ENCODE measurements at places on chromosomes 13 and 19.

DNA sequence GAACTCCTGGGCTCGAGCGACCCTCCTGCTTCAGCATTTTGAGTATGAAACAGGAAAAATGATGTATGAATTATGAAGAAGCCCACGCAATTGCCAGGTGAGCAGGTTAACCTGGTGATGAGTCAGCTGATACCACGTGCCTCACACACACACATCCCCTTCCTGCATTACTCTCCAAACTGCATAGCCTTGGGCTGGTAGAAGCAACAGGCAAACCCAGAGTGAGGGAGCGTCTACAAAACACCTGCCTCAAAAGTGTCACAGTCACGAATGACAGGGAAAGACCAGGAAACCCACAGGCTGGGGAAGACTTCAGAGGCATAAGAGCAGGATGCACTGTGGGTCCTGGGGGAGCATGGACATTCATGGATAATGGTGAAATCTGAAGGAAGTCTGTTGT lies 192.8 kb upstream of the IRS2 start:
- DNase-seq = no peak

DNA sequence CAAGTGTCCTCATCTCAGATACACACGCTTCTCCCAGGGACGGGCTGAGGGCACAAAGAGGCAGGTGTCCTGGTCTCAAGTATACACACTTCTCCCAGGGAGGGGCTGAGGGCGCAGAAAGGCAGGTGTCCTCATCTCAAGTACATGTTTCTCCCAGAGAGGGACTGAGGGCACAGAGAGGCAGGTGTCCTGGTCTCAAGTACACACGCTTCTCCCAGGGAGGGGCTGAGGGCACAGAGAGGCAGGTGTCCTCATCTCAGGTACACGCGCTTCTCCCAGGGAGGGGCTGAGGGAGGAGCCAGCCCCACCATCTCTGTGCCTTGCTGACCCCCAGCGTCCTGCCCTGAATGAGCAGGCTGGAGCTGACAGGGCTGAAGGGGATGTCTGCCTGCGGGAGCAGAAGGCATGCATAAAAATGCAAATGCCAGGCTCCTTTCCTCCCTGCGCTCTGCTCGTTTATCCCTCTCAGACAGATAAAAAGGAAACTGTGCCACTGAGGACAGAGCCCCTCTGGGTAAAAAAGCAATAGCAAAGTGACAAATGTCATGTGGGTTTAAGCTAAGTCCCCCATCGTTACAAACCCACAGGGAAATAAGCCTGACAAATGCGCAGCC lies 96.1 kb upstream of the UQCRFS1 start:
- DNase-seq = no peak

DNA sequence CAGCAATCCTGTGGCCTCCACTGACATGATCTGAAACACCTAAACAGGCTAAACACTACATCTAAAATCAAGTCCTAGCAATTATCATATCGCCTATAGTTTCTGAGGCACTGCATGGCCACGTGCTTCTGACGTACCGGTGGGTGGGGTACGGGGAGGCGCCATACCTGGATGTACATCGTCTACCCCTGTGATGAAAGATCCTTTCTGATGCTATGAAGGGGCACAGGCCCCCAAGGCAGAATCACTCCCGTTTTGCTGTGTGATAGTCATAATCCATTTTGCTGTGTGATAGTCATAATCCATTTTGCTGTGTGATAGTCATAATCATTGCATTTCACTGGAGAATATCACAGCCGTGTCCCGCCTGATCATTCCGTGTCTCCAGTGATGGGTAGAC lies 118.7 kb upstream of the SOX1 start:
- DNase-seq = no peak

- DNase-seq = no peak
These were observed 47.0 kb downstream of the CBY2 start for GRCh38 chr13:45748941-45749759.

- DNase-seq = no peak
These were observed 369.0 kb downstream of the UQCRFS1 start for GRCh38 chr19:28843761-28844492.

DNA sequence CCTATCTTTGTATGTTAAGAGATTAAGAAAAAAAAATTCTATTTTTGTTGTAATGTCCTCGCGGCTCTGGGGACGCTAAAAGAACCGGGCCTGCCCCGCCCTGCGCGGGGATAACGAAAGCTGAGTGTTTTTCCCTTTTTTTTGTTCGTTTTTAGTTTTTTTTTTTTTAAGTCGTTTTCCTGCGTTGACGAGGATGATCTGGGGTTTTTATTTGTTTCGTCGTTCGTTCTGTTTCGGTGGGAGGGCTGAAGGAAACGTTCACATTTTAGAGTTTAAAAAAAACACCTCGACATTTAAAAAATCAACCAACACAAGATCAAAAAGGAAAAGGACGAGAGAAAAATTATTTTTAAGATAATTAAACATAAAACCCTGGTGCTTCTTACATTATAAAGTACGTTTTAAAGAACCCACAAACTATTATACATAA lies 5.6 kb downstream of the LYL1 start:
- DNase-seq = no peak

GRCh38 chr13:93388701-93389100 lies 162.1 kb downstream of the GPC6 start:
- no peak for DNase-seq

- no peak for DNase-seq
These were observed 406.3 kb downstream of the GPC5 start for GRCh38 chr13:91804724-91805123.

DNA sequence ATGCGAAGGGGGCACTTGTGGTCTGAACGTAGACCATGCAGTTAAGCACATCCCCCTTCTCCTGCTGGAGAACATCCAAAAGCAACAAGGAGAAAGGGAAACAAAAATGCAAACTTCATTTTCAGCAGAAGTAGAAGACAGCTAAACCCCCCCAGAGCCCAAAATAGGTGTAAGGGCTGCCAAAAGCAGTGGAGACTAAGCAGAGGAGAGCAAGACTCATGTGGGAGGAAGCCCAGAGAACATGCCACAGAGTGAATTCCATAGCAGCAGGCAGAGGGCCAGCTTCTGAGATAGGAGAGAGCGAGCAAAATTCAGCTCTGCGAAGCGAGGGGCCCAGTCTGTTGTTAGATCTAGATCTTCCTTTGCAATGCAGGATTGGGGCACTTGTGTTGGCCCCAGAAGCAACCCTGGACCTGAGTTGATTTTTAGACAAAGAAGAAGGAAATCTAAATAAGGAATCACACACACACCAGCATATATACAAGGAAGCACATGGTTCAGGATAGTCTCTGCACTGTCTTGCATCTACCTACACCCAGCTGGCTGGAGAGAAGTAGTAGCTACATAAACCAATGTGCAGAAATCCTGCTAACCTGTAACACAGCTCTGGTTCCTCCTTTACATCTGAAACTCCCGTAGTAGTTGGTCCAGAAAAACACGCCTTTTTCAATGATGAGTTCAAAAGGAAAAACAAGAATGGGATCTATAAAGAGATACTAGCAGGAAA lies 199.6 kb downstream of the SPRY2 start:
- no peak for DNase-seq

DNA sequence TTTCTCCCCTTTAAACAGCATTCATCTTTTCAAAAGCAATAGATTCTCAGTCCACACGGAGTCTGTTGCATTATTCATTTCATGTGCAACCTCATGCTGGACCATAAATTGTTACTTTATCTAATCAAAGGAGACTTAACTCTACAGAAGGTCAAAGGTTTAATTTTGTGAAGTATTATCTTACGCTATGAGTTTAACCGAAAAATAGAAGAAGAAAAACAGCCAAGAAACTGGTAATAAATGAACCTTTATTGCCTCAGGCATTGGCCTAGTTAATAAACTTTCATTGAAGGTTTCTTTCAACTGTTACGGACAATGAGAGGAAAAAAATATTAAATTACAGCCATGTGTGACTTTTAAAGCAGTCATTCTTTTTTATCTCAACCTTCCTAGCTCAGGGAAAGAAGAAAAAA lies 223.6 kb downstream of the DACH1 start:
- no peak for DNase-seq

- no peak for DNase-seq
These were observed 30.2 kb upstream of the CCNE1 start for GRCh38 chr19:29781386-29782259.

- no peak for DNase-seq
These were observed 82.3 kb downstream of the RNASEH2B start for GRCh38 chr13:50991579-50992521.

DNA sequence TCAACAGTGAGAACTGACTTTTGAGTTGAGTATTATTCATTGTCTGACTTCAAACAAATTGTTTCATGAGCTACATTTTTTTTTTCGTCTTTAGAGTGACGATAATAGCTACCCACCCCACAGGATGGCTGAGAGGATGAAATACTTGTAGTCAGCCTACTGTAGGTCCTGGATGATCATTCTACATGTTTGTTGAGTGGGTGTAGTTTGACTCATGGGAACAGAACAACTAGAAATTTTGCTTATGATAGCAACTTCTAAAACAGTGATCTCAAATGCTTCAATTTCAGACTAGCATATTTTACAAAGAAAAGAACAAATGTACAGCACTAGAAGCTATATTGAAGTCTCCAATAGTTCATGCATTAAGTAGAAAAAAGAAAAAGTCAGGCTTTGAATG lies 651.8 kb downstream of the PCDH9 start:
- DNase-seq = no peak

DNA sequence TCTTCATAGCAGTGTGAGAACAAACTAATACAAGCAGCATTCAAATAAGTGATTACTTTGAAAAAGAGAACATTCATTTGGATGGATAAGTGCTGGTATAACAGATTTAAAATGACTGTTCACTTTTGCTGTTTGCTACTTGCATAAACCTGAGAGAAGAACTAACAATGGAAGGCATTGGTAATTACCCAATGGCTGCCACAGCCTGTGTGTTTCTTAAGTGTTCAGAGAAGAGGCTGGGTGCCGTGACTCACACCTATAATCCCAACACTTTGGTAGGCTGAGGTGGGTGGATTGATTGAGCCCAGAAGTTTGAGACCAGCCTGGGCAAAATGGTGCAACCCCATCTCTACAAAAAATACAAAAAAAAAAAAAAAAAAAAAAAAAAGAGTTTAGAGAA lies 4.9 kb upstream of the TEX26 start:
- no peak for DNase-seq

DNA sequence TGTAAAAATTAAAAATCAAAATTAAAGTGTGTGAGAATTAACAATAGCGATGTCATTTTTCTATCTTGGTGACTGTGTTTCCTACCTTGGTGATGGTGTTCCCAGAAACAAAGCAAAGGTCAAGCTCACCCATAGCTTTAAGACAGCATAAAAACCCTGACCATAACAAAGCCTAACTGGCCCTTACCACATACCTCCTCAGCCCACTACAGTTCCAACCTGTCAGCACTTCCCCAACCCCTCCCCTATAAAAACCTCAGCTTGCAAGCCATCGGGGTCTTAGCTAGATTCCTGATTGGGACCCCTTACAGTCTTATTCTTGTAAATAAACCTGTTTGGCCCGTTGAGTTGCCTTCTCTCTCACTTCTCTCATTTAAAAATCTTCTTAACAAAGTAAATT lies 484.4 kb upstream of the PCDH20 start:
- DNase-seq = no peak

- DNase-seq = no peak
These were observed 6.0 kb upstream of the GJB2 start for GRCh38 chr13:20198781-20199180.

- no peak for DNase-seq
These were observed 68.3 kb upstream of the UBAC2 start for GRCh38 chr13:99132295-99132835.

DNA sequence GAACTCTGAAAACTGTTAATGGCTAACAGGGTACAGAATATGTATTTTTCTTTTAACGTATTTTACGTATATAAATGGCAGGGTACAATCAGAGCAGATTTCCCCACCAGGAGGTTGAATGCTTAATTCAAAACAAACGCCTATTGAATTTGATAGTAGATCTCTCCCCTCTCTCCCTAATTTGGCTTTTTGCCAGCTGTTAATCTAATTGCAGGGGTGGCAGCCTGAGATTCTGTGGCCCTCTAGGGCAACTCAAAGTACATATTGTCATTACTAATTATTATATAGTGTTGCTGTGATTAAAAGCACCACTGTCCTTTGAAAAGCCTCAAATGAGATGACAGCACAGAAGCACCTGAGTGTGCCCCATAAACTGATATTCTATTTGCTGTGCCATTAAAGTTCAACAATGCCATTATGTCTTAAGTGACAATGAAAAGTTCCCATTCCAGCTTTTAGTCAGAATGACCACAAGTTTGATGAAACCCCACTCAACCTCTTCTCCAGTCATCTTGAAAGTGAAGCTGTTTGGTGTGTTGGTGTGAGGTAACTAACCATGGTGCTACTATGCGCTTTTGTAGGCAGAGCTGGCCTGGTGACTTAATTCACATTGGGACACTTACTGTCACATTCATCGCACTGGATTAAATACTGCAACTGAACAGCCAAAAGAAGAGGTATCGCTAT lies 351.4 kb downstream of the KCNRG start:
- no peak for DNase-seq

- no peak for DNase-seq
These were observed 3.4 kb downstream of the HMG20B start for GRCh38 chr19:3575949-3576673.

DNA sequence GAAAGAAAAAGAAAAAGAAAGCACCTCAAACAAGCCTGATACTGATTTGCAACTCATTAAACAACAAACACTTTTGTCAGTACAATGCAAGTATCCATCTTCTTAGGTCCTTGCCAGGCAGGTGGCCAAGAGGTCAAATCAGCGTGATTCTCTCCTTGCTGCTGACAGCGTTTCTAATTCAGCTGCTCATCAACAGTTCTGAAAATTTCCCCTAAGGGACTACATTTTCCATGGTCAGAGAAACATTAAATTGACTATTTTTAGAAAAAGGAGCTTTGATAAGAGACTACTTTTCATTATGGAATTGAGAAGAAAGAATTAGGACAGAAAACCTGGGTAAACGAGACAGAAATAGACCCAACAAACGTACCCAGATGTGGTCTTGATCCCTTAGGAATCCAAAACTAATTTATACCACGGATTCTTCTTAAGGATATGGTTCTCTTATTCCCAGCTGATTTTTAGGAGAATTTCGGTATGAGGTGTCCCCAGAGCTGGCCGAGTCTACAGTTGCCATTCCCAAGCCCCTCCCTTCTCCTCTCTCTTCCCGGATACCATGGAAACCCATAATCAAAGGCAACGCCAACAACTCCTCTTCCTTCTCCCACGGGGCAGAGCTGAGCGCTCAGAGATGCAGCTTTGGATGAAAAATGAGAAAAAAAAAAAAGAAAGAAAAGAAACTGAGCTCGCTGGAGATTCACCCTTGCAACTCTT lies 29.5 kb upstream of the CEBPG start:
- DNase-seq = no peak

DNA sequence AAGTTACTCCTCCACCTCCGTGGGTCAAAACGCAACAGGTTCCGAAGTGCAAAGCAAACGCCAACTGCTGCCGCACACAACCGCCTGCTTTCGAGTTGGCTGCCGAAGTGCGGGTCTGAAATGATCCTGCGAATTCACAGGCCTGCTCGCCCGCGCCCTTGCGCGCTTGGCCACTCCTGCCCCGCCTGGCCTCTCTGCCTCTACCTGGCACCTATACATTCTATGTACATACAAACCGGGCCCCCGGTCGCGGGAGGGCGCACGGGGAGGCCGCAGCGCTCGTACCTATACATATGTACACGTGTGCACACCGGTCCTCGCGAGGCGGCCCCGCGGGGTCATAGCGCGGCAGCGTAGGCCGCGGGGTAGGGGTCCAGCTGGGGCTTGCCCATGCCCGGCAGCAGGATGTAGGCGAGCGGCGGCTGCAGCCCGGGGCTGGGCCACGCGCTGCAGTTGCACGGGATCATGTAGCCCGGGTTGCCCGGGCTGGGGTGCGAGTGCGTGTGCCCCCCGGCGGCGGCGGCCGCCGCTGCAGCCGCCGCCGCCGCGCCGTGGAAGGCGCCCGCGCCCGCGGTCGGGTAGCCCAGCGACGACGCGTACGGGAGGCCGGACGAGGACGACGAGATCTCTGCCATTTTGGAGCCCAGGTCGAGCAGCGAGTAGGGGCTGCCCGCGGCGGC lies 1.3 kb downstream of the SOX21 start:
- DNase-seq = no peak

All from CD4-positive, alpha-beta T cell treated with Interleukin-15 for 1 hour (primary cell).